Fibroblast of skin of scalp (primary cell): ENCODE measurements at places on chromosomes 1 and 21.

DNA sequence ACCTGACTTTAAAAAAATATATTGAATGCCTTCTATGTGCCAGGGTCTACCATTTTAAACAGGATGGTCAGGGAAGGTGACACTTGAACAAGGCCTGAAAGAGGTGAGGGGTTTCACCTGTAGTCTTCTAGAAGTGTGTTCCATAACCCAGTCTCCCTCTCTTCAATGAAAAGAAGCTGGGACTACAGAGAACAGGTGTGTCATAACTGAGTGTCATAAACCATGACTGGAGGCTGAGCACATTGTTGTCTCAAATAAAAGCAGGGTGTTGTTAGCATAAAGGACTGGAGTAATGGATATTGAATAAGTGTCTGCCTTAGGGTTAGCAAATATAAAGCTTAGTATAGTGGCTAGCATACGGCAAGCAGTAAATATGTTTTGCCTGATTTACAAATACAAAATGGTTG is 65.4 kb downstream of the SYDE2 start:
- no peak for DNase-seq

DNA sequence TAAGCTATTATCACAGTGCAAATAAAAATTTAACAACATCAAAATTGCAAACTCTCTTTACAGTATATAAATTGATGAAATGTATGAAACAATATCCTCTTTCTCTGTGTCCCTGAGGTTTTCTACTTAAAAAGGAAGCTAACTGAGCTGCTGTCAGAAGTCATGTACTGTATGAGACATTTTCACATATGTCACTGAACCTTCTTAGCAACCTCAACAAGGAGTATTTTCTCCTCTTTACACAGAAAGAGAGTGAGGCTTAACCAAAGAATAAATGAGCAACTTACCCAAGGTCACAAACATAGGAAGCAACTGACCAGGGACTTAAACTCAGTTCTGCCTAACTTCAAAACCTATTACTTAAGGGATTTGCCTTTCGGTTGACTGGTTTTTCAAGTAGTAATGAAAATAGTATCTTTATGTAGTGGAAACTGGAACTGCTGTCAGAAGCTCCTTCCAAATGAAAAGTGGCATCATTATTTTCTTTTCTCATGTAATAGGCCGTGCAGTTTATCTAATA is 288.9 kb downstream of the LRRIQ3 start:
- DNase-seq, result no peak

- peak; percentile 59 for DNase-seq
Observed at GRCh38 chr1:64403331-64403730, 66.6 kb upstream of the CACHD1 start.

- DNase-seq, result peak; percentile 87
Observed at GRCh38 chr1:65260851-65261473, 48.4 kb upstream of the DNAJC6 start.

GRCh38 chr21:41717573-41718330 is 49.1 kb downstream of the RIPK4 start:
- DNase-seq, result no peak

DNA sequence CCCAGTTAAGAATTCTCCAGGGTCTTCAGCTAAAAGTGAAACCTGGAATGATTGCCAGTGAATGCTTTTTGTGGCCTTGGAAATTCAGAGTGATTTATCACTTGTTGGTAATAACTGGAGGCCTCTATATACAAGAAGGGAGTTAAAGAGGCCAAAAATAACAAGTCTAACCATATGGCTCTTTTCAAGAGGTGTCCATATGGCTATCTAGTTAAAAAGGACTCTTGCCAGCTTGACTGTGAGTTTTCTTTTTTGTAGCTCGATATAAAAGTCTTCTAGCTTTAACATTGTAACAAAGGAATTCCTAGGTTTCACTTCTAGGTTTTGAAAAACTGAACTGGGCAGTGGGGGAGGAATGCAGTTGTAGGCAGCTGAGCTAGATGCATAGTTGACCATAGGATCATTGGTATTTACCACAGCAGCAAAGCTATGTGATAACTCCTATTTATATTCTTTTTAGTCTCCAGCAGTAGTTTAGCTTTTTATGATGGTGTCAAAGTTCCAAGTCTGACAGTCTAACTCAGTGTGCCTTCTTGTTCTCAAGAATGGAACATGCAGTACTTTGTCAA is 44.4 kb downstream of the CACHD1 start:
- DNase-seq, result peak; percentile 92

GRCh38 chr21:42174173-42174572 is 44.8 kb upstream of the ABCG1 start:
- DNase-seq, result no peak

DNA sequence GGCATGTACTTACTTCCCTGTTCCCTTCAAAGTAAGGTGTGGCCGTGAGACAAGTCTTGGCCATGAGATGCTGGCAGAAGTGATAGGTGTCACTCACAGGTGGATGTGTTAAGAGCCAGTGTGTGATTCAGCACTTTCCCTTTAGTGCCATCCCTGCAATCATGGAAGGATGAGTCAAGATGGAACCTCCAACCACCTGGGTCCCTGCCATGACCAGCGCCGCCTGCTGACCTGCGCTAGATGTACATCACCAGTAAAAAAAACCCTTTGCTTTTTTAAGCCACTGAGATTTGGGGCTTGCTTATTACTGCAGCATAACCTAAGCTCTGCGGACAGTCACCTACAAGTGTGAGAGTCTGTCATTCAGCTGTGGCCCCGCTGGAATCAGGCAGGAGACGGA is 71.7 kb downstream of the TOMM20 start:
- DNase-seq, result no peak

GRCh38 chr1:54697896-54698295 is 17.8 kb upstream of the TTC4 start:
- DNase-seq, result no peak

GRCh38 chr1:57218487-57219079 is 205.3 kb downstream of the DAB1 start:
- no peak for DNase-seq

GRCh38 chr1:65459397-65459768 is 38.9 kb downstream of the LEPR start:
- DNase-seq, result peak; percentile 47

- DNase-seq, result no peak
Observed at GRCh38 chr1:201982082-201982622, 296 bp upstream of the RNPEP start.

DNA sequence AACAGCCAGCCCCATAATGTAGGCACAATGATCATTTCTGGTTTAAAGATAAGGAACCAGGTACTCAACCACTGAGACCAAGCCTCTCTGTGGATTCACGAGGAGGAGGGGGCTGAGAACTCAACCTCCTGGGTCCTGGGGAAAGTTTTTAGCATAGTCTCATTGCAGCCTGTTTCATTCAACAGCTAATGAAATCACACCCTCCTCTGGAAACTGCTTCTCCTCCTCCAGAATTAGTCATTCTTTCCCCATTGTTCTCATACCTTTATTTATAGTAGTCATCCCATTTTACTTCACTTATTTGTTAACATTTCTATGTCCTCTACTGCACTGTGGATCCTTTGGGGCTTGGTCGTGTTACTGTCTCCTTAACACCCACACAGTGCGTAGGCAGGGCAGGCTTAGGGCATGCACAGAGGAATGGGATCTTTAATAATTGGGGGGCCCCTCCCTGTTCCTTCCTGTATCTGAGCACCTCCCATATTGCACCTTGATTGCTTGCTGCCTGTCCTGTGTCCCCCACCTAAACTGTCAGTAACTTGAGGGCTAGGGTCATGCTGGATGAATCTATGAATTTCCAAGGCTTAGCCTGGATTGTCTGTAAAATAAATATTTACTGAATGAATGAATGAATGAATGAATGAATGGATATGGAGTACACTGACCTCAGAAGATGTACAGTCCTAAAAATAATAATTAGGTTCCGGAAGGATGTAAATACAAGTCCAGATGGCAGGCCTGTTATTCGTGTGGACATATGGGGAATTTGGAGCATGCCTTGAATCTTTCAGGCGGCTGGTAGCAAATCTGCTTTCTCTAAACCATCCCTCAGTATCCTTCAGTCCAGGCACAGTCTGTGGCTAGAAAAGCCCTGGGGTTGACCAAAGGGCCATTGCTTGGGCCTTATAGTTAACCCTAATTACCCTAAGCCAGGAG is 153.8 kb upstream of the HMGB4 start:
- peak; percentile 22 for DNase-seq

DNA sequence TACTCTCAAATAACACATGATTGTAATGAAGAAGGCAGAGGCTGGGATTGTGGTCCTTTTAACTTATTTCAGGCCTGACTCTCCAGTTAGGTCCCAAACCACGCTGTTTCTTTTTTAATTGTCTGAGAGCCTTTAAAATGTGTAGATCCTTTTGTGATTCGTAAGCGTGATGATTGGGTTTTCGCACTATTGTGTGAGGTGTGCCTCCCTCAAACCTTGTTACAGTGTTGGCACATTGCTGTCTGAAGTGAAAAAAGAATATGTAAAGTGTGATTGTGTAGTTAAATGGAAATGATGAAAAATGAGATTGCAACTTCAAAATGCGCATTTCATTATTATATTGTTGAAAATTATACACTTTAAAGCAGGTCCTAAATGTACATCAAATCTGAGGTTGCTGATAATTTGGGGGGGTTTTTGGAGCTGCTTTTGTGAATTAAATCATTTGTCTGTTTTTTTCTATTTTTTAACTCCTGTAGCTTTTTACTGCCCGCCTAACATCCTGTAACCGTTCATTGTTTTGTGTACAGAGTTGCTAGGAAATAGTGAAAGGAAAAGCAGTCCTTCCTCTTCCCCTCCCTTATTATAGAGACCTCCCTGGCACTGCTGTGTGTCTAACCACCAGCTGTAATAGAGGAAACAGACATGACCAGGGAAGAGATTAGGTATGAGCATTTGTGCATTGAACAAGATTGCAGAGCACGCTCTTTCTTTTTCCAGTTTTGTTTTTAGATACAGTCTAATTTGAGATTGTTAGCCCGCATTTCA is 43.3 kb downstream of the IARS2 start:
- DNase-seq, result no peak

- DNase-seq, result no peak
Observed at GRCh38 chr1:197021716-197022115, 44.4 kb downstream of the CFHR5 start.

- no peak for DNase-seq
Observed at GRCh38 chr1:98940069-98940721, 64.5 kb downstream of the PLPPR5 start.

GRCh38 chr1:170539154-170539553 is 7.2 kb downstream of the GORAB start:
- peak; percentile 28 for DNase-seq

DNA sequence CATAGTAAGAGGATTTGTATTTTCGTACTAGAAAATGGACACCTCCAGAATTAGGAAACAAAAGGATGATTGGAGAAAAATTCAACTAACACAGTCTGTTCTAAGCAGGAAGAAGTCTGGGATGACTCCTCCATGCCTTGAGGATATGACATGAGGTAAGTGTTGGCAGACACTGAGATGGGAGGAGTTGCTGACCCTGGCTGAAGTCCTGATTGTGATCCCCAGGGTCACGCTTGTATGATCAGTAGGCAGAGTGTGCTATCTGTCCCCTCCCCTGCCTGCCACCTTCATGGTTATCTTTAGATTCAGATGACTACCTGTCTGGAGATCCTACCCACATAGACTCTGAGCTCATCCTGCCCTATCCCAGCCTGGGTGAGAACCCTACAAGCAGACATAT is 249.1 kb downstream of the C1orf94 start:
- DNase-seq, result no peak

GRCh38 chr1:2830761-2831425 is 29.4 kb upstream of the TTC34 start:
- no peak for DNase-seq

DNA sequence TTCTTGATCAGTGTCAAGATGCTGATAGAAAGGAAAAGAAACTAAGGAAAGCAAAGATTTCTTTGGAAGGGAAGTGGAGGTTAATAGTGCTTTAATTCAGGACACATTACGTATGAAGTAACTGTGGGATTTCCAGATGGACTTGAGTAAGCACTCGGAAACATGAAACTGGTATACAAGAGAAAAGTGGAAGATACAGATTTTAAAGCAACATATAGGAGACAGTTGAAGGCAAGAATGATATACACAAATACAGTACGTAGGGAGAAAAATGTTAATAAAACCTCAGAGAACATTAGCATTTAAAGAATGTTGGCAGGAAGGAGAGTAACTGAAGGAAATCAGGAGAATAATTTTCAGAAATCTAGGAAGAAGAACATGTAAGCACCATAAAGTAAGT is 730.9 kb upstream of the ADGRL2 start:
- peak; percentile 20 for DNase-seq

- DNase-seq, result no peak
Observed at GRCh38 chr1:176220100-176220689, 13.1 kb upstream of the COP1 start.

GRCh38 chr21:33249331-33250002 is 16.7 kb upstream of the IL10RB start:
- no peak for DNase-seq

- no peak for DNase-seq
Observed at GRCh38 chr1:103283371-103283770, 175.0 kb upstream of the COL11A1 start.

GRCh38 chr1:45478121-45478814 is 12.7 kb downstream of the TESK2 start:
- DNase-seq, result no peak

DNA sequence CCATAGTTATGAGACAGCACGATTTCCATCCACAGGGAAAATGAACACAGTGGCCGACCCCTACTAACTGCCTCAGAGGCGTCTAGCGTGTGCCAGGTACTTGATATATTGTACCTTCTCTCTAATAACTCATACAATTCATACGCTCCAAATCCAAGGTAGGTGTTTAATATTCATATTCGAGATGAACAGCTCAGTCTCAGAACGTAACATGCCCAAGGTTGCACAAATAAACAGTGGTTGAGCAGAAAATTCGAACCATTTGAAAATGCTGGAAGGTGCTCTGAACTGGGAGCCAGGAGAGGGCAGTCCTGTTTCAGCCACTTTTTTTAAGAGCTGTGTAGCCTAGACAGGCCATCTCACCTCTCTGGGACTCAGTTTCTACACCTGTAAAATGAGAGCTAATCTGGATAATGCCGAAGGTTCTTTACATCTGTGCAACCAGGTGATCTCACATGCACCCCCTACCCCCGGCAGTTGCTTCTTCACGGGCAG is 7.9 kb downstream of the SLC45A3 start:
- no peak for DNase-seq

DNA sequence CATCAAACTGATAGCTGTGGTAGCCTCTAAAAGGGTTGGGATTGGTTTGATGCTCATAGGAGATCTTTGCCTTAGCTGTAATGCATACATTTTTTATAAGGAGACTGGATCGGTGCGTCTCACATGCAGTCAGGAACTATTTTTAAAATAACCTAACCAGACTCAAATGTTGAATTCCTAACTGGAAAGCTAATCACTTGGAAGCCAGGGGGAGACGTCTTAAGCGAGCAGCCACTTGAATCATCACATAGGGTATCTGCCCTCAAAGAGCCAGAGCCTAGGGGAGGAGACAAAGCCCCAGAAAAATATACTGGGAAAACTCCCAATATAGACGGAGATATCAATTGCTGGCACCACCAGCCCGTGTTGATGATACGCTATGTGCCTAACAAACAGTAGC is 61.7 kb upstream of the PUM1 start:
- peak; percentile 77 for DNase-seq

DNA sequence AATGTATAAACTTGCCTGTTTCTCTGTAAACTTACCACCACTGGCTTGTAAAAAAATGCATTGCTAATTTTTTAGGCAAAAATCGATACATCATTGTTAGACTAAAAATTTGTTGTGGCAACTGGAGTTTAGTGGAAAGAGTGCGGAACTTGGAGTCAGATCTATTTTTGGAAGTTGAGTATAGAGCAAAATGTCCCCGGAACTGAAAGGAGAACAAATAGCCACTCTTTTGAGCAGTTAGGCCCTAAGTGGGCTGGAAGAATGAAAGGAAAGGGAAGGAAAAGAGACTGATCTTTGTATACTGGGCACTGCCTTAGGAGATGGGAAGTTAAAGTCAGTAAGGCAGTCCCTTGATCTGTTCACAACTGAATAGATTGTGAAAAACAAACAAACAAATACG is 30.2 kb downstream of the OPTC start:
- no peak for DNase-seq
